Mesothelial cell of epicardium (in vitro differentiated cells): ENCODE measurements at places on chromosomes 11 and 22. TPM values are rescaled to one million over a fixed set of nuclear protein-coding genes. Genes with fewer than 3 reads are reported as not detected.

- H3K36me3 ChIP-seq = no peaks in the 10 kb centered on the region
- H3K4me1 ChIP-seq = peaks cover 10% of the 10 kb centered on the region
- no peaks in the 10 kb centered on the region for H3K27me3 ChIP-seq
- no peak overlapping the region for H3K27ac ChIP-seq
Measured at GRCh38 chr11:19907008-19907579, 194.5 kb downstream of the NAV2 start.

DNA sequence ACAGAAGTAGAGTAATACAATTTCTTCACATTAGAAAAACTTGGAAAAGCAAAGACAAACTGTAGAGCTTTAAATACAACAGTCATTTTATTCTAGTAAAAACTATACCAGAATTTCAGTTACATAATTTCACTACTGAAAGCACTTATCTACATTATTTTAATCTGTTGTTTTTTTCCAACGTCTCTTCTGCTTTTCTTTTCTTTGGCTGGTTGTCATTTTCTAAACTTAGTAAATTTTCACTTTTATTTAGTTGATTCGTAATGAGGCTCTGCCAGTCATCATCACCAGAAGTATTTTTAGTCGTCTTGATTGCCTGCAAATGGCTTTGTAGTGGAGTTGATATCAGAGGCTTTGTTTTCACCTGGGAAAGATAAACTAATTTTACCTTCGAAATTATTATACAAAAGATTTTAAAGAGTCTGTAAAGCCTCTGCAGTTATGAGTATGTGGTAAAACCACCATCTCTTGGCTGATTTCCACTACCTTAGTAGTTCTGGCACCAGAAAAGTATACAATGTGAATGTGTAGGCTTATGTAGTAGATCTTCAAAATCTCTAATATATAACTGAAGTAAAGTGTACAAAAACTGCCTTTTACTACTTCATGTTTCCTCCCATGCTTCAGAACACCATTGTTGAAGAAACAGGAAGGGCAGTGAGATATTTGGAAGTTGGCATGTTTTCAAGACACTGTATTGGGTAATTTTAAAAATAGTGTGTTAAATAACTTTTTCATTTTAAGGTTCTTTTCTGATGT, 19.2 kb downstream of the EIF3M start:
- H3K4me1 ChIP-seq = peaks cover 35% of the 10 kb centered on the region
- H3K27me3 ChIP-seq = no peaks in the 10 kb centered on the region
- H3K36me3 ChIP-seq = peaks cover 31% of the 10 kb centered on the region
- peak overlapping the region; percentile 64 for H3K27ac ChIP-seq
- DNase-seq = no peak

MMP27 gene
- not detected in 3 replicates for total RNA-seq

GRCh38 chr11:15884141-15884540, 472.2 kb downstream of the SOX6 start:
- no peak overlapping the region for H3K4me3 ChIP-seq
- H3K27ac ChIP-seq = peak overlapping the region; percentile 68
- DNase-seq = no peak
- peaks cover 35% of the 10 kb centered on the region for H3K4me1 ChIP-seq
- H3K27me3 ChIP-seq = no peaks in the 10 kb centered on the region

NXPE2 gene
- total RNA-seq = 0.20 to 0.34 TPM (median 0.22 TPM) in 3 replicates

TECTA gene
- total RNA-seq = 2.4 to 2.6 TPM (median 2.5 TPM) in 3 replicates

GRCh38 chr11:8760896-8761295, 78.3 kb downstream of the RPL27A start:
- no peak overlapping the region for H3K4me3 ChIP-seq
- DNase-seq = no peak
- no peak overlapping the region for H3K27ac ChIP-seq
